ENCODE measurements at places on chromosomes 4 and X.

- no peak for DNase-seq
Measured at GRCh38 chr4:24910499-24910898, 2.3 kb downstream of the CCDC149 start.

DNA sequence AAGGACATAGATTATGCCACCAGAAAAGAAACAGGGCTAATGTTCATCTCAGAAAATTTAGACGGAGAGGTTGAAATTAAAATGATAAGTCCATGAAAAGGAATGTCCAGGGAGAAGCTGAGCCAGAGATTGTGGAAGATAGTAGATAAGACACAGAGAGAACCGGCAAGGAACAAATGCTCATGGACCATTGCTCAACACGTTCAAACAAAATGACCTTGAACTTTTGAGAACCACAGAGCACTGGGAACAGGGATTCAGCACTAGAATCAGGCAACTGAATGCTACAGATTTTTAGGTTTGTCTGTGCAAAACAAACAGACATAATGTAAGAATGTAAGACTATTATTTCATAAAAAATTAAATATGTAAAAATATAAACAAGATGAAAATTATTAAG, 206.3 kb downstream of the PDGFC start:
- no peak for DNase-seq

GRCh38 chrX:116170511-116170910, at the start of gene AGTR2:
Gene AGTR2, plus strand, starts transcription at chrX:116170744. Its CDS starts 1,537 bp downstream, at chrX:116172281.
- no peak for DNase-seq

DNA sequence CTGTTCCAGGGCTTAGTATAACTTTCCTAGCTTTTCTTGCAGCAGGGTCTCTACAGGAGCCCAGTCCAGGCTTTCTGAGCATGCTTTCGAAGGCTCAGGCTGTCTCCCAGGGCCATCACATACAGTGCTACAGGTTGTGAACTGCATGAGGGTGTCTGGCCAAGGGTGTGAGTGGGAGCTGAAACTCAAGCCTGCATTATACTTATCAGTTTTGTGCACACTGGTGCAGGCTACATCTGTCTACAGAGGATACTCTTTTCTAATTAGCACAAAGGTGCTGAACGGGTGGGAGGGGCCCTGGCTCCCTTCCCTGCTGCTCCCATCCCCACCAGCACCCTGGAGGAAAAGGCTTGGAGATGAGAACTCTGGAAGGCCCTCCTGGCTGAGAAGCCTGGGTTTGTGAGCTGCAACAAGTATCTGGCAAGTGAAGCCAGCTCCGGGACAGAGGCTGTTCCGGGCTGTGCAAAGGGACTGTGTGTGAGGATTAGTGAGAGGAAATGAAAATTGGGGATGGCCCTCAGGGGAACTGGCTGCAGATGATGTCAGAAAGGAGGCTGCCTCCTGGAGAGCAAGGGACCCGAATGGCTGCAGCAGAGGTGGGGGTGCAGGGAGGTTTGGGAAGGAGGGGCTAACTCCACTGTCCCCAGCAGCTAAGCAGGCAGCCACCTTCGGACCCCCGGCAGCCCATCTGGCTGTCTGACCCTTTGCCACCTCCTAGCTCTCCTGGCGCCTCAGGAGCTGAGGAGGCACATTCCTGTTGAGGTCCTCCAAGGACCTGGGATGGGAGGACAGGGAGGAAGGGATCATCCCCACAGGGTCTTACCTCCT, 68.5 kb downstream of the EFNB1 start:
- DNase-seq = no peak

GRCh38 chr4:4269856-4270255, 20.1 kb downstream of the LYAR start:
- no peak for DNase-seq
